ENCODE measurements at places on chromosomes 16 and 17.

DNA sequence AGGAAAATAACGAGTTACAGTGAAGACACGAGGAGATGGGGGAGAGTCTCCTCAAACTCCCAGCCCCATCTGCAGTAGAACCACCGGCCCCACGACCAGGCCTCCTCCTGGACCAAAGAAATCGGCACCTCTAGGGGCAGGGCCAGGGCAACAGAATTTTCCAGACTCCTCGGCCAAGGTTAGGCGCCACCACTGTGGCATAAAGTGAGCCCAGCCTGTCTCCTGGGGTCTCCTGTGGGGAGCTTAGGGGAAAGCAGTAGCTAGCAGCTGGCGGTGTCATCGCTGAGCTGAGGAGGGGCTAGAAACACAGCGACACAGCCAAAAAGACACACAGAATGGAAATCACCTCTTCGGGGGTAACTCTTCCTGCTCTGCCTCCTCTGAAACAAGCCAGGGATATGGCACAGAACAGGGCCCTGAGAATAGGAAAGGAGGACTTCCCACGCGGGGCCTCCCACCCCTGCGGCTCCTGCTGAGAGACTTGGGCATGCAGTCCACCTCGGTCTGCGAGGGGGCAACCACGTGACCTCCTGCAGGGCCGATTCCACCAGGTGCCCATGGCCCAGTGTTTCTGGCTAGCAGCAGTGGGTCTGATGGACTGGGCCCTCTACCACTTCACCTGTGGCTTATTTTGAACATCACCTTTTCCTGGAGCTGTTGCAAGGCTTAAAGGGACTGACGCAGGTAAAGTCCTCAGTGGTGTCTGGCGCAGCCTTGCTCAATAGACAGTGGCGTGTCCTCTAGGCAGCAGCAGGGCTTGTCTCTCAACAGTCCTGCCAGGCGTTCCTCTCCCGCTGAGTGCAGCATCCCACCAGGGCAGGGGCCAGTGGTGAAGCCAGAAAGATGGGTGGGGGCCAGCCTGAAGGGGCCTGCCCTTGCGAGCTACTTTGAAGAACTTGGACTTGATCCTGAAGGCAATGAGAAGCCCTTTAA, 6.7 kb upstream of the GINS2 start:
- DNase-seq = no peak

- no peak for DNase-seq
These were observed 8.5 kb downstream of the ZFPM1 start for GRCh38 chr16:88461331-88462269.

- no peak for DNase-seq
These were observed 21.5 kb downstream of the NLRP1 start for GRCh38 chr17:5562661-5563360.

GRCh38 chr16:87878704-87879103, 9.4 kb upstream of the SLC7A5 start:
- DNase-seq = no peak

DNA sequence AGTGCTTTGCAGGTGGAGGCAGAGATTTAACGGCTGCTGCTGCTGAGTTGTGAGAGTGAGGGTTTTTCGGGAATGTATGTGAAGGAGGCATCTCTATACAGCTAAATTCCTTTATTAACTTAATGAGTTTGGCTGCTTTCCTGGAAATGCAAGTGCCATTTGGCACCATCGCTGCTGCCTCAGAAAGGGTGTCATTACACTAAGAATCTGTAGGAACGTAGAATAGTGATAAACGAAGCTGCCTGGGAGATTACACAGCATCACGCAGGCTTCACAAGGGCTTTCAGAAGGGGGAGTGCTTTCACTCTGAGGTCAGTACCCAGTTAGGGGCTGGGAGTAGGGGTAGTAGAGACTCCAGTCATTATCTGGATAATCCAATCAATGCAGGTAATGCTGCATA, 14.1 kb upstream of the NLRP1 start:
- no peak for DNase-seq

DNA sequence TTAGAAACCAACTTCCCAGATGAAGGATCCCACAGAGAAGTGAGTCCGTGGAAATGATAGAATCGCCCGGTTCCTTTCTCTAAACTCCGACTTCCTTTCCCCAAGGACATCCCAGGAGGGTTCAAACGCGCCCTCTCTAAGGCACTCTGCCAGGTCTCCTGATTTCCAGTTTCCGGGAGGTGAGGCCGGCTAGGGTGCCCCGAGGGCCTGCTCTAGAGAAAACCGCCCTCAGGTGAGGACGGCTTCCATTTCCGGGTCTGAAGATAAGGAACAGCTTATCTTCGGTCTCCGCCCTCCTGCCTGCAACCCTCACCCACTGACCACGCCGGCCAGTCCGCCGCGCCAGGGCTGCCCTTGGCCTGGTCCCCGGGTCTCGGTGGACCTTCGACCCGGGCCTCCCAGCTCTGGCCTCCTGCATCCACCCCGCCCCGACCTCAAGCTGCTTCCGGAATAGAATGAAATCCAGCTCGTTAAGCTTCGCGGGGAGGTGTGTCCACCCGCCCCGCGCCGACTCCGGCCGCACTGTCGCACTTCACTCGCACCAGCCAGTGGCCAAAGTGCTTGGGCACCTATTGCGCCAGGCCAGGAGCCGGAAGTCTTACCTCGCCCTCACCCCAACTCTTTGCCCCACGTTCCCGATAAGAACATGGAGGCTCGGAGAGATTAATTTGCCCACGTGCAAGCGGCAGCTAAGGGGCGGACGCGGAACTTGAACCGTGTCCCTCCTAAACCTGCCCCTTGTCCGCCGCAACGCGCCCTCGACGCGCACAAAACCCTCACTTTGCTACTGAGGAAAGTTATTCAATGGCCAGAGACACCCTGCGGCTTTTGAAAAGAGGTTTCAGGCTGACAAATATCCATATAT, 836 bp upstream of the MMP15 start:
- DNase-seq = no peak

GRCh38 chr16:74627506-74628220, 20.7 kb upstream of the GLG1 start:
- no peak for DNase-seq

DNA sequence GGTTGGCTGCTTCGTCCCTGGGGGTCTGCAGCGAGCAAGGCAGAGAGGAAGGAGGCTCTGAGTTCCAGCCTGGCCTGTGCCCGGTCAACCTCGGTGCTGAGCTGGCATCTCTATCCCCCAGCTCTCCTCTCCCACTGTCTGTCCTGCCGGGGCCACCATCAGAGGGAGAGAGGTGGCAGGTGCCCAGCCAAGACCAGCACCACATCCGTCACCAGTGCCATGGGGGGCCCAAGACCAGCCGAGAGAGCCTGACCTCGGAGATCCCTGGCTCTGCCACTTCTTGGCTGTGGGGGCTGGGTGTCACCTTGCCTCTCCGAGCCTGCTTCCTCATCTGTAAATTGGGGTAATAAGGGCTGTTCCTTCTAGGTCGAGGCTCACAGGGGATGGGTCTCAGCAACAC, 560 bp upstream of the P2RX1 start:
- DNase-seq = no peak

- DNase-seq = no peak
These were observed 269.4 kb downstream of the BCAS3 start for GRCh38 chr17:60947100-60947499.

GRCh38 chr16:25151996-25152395, 40.5 kb downstream of the LCMT1 start:
- DNase-seq = no peak

DNA sequence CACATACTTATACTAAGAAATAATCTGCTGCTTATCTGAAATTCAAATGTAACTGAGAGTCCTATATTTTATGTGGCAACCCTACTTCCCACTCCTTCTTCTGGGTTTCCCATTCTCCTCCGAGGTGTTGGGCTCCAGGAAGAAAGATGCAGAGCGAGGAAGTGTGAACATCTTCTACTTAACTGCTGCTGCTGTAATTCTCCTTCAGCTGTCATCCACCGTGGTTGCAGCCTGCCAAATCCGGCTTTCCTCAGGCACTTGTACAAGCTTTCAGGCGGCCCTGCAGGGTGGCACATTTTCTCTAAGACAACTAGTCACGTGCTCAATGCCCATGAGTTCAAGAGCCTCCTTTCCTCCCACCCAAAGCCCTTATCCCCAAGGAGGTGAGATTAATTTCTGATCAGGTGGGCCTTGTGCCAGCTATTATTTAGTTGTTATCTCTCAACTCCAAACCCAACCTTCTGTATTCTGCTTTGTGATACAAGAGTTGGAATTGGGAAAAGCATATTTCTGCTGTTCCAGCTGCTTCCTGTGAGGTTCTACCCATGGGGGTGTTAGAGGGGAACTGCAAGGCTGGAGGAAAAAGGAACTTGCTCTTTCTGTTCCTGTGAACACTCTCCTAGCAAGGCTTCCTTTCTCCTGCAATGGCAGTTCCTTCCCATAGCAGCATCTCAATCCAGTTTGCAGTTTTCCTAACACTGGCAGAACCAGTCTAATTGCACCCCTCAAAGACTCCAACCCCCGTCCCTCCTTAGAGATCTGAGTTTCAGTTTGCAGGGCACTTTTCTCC, 67.6 kb upstream of the RBBP6 start:
- DNase-seq = no peak

DNA sequence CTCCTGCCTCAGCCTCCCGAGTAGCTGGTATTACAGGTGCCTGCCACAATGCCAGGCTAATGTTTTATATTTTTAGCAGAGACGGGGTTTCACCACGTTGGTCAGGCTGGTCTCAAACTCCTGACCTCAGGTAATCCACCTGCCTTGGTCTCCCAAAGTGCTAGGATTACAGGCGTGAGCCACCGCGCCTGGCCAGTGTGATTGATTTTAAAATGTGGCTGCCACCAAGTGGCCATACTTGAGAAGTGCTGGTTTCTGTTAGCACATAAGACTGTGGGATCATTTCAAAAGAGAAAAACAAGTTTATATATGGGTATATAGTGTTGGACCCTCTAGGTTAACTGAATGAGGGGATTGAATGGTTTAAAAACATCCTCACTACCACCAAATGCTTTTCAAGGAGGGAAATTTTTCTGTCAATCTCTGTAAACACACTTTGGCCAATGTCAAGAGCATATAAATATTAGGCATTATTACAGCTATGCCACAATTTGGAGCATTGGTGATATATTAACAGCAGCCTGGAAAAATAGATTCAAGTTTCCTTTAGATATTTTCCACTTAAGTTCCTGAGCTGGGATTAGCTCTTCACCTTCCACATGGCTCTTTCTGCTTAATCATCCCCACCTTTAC, 13.5 kb upstream of the DHRS13 start:
- DNase-seq = no peak

GRCh38 chr16:66220702-66221101, 145.8 kb upstream of the CDH5 start:
- DNase-seq = no peak

DNA sequence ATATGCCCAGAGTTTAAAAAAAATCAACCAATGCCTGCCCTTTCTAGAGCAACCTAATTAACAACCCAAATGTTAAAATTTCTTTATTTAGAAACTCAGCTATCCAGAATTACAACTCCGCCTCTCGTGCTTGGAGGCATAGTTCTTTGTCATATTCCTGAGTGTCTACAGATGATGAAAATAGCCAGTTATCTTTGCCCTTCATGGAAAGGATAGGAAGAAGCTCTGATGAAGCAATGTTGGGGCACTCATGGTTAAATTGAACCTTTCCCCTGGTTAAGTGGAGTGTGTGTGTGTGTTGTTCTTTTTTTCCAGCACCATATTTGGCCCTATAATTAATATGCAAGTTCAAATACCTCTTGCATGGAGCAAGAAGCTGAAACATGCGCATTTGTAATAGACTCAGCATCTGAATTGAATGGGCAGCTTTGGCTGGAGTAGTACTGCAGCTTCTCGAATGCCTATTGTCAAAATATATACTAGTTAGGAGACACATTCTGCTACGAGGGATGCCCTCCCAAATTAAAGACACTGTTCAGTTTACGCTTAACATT, 506.2 kb downstream of the WWOX start:
- no peak for DNase-seq

GRCh38 chr17:49210158-49211029, at the start of the genes ABI3 and GNGT2:
Gene ABI3 (plus strand): TSS chr17:49210707. CDS start chr17:49210725, 18 bp downstream.
Gene GNGT2 (minus strand): TSS chr17:49210574. CDS start chr17:49207422, 3,152 bp downstream.
- DNase-seq = no peak

GRCh38 chr16:50178491-50178941, 25.4 kb downstream of the TENT4B start:
- DNase-seq = no peak

GRCh38 chr16:12917653-12918052, 16.3 kb downstream of the SHISA9 start:
- DNase-seq = no peak

DNA sequence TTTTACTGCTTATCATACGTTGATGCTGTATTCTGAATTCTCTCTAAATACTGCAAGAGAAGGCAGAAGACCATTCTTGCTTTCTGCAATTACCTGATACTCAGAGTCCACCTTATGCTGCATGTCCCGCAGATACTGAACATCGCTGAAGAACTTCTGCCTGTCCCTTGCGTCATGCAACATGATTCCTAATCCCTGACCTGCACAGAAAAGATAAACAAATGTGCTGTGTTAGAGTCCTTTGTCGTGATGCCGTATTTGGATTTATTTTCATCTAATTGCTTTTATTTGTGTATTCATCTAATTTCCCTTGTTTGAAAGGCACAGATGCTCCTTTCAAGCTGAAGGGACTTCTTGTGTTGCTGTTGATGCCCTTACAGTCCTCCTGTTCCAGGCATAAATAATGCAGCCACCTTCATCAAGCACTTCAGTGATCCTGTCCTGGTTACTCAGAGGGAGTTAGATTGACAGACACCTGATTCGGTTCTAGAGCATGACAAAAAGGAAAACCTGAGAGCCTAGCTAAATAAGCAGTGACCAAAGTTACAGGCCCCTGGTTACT, 6.5 kb downstream of the MARCHF10 start:
- peak; percentile 67 for DNase-seq

GRCh38 chr17:4949321-4950074, 1.2 kb upstream of the PFN1 start:
- peak; percentile 62 for DNase-seq

DNA sequence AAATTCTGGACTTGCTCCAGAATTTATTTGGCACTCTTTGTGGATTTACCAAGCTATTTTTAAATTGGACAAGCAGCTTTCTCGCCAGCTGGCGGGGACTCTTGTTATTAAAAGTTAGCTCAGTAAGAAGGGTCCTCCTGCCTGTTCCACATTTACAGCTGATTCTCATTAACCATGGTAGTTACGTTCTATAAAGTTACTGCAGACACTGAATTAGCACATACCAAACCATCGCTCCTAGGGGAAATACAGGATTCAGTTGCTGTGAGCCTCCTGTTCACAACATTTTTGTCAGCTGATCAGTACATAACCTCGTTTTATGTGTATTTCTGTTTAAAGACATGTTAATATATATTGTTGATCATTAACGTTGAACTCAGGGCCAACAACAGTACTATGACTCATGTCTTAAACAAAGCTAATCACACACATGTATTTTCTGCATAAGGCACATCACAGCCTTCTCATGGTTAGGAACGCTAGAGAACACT, 4.2 kb downstream of the LDAF1 start:
- no peak for DNase-seq

DNA sequence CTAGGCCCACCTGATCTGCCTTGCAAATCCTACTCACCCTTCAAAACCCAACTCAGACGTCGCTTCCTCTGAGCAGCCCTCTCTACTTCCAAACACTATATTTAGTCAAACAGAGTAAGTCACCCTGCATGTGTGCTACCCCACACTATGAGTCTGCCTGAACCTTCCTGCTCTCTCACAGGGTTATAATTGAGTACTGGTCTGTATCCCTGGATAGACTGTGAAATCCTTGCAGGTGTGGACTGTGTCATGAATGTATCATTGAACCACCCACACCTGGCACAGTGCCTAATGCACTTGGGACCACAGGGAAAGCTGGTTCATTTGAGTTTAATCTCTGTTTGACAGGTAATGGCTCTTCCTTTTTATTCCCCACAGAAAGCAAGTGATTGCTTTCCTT, 3.4 kb downstream of the FBXO39 start:
- DNase-seq = no peak
